ENCODE measurements at places on chromosomes 13 and 19.

- no peak for DNase-seq
These were observed 62.0 kb upstream of the EDNRB start for GRCh38 chr13:77980592-77980991.

DNA sequence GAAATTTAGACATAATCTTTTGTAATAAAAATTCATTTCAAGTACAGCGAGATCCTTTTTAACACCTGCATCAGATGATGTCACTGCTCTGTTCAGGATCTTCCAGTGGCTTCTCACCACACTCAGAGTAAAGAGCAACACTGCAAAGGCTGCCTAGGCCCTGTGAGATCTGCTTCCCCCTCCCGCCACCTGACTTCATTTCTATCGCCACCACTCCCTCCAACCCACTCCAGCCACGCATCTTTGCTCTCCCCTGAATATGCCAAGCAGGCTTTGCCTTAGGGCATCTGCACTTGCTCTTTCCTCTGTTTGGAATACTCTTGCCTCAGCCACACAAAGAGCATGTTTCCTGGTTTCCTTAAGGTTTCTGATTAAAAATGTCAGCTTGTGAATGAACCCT is 58.3 kb downstream of the MBNL2 start:
- DNase-seq = no peak

GRCh38 chr19:42269478-42270345 is 660 bp downstream of the CIC start:
- DNase-seq = no peak

DNA sequence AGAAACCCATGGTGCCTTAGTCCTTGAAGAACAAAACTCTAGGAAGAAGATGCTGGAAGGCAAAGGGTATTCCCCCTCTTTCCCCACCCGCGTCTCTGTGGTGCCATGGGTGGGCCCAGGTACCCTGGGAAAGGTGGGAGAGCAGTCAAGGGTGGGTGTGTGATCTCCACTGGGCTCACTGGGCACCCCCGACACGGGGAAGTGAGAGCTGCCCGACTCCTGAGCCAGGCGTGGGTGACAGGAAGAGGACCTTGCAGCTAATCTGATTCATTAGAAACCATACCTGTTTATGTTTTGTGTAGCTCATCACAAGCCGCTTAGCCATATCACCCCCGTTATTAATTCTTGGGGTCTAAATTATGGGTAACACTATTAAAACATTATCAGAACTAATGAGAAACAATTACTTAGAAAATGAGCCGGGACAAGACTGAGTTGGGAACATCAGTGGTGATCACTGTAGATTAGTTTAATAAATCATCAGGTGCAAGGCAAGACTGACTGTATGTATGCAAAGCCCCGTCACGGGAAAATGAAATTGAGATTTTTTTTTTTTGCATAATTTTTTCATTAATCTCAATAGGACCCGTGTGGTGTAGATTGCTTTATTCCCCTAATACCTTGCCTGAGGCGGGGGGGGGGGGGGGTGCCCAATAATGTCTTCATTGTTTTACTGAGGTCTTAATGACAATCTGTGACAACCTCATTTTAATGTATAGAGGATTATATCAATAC is 77.3 kb downstream of the ZIC5 start:
- no peak for DNase-seq

- DNase-seq = no peak
These were observed 13.7 kb upstream of the ZNF8 start for GRCh38 chr19:58265100-58265499.

- no peak for DNase-seq
These were observed 217.2 kb upstream of the SLC10A2 start for GRCh38 chr13:103283451-103283820.

DNA sequence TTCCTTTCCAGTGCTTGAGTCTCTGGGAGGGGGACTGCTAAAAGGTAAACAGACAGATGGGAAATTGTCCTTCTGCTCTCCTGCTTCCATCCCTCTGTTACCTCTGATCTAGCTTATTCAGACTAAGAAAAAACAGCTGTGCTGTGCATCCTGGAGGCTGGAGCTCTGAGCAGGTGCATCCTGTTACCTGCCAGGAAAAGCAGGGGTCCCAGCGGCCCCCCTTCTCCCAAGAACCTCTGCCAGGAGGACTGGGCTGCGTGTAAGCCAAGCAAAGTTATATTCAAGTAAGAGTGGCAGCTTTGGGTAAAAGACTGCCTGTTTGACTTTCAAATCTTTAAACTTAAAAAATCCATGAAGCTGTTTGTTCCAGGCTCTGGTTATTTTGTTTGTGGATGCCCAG is 75.1 kb downstream of the C13orf42 start:
- no peak for DNase-seq

DNA sequence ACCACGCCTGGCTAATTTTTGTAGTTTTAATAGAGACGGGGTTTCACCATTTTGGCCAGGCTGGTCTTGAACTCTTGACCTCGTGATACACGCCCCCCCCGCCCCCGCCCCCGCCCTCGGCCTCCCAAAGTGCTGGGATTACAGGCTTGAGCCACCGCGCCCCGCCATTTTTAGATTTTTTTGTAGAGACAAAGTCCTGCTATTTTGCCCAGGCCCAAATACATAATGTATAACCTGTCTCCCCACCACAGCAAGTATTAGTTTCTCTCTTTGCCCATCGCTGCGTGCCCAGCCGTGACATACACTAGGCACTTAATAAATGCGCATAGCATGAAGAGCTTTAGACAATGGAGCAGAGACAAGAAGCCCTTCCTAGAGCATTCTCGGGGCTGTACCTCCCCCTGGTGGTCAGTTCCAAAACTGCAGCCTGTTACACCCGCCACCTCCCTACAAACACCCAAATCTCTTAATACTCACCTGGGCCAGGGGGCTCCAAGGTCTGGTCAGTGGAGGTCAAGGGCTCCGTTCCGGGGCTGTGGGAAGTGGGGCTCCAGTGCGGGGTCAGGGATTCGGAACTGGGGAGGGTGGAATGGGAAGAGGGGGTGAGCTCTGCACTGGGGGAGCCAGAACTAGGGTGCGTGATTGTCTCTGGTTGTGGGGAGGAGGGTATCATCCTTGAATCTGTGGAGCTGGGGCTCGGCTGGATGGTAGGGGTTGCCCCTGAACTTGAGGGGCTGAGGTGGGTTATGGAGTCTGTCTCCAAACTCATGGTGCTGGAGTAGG is 22.5 kb downstream of the IQCN start:
- DNase-seq = peak; percentile 75

DNA sequence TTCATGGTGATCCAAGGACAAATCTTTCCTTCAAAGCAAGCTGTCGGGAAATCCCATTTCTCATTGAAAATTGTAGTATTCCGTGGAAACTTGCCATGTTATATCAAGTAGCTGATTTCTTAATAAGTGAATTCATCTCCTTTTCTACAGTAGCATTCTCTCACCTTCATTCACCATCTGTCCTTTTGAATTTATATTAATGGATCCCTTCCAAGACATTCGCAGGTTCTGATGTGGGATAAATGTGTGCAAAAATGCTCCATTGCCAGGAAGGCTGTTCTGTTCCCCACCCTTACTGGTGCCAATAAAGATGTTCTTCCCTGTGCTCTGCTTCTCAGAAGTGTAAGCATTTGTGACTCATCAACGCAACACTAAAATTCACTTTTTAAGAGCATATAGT is 36.2 kb downstream of the AMER2 start:
- no peak for DNase-seq

GRCh38 chr13:33677215-33677614 is 140.7 kb upstream of the RFC3 start:
- no peak for DNase-seq

GRCh38 chr13:87537951-87538350 is 133.2 kb upstream of the SLITRK5 start:
- DNase-seq = no peak

DNA sequence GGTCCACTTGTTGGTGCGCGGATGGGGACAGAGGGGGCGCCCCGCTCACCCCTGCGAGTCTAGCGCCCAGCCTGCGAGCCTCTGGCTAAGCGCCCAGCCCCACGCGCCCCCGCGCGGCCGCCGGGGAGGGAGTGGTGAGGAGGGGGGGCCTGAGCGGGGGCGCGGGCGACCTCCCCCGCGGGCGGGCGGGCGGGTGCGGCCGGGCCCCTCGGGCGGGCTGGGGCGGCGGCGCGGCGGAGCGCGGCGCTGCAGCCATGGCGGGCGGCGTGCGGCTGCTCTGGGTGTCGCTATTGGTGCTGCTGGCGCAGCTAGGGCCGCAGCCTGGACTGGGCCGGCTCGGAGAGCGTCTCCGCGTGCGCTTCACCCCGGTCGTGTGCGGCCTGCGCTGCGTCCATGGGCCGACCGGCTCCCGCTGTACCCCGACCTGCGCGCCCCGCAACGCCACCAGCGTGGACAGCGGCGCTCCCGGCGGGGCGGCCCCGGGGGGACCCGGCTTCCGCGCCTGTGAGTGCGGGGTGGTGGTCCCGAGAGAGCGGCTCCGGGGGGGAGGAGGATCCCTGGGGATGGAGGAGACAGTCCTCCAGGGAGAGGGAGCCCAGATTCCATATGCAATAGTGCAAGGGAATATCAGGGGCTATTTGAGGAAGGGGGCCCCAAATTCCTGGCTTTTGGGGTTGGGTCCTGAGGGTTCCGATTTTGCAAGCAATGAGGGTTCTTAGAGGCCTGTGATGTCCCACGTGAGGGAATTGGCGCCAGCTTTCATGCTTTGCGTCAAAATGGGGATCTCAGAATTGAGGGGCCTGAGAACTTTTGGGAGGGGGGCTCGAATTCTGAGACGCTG is at the start of gene LTBP4:
Gene LTBP4, plus strand, starts transcription at position 236 of the 841 bp plus-strand sequence. Its CDS starts 19 bp downstream, at position 255.
- peak; percentile 29 for DNase-seq

DNA sequence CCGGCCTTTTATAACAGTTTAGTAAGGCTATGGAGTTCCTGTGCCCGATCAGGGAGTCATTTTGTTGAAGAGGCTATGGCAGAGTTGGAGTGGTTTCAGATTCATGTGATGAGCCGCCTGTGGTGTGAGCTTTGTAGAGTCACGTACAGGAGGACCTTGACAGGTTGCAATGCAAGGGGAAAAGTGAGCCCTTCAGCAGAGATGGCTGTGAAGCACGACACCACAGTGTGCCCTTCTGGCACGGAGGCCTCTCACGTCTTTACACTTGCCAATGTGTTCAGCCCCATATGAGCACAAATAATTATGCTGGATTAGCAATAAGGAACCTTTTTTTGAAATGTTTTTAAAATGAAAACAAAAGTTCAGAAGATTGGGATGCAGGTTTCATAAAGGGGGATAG is 499.8 kb downstream of the LIG4 start:
- no peak for DNase-seq

DNA sequence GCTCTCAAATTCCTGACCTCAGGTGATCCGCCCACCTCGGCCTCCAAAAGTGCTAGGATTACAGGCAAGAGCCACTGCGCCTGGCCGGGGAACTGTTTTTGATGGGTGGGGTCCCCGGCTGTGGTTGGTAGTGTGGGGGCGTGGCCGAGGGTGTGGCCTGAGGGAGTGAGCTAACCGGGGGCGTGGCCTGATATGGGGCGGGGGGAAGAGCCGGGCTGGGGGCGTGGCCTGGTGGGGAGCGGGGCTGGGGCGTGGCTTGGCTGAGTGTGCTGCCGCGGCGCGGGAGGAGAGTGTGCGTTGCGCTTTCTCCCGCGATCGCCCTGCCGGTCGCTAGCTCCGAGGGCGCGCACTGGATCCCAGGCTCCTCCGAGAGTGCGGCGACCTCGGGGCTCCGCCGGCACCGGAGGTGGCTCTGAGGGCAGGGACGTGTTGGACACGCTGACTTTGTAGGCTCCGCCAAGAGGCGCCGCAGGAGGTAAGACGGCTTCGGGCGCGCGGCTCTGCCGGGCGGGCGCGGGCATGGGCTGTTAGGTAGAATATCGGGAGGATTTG is at the start of gene SPATA13:
Gene SPATA13, plus strand, starts transcription at position 263 of the 552 bp plus-strand sequence. CDS start 62,210 bp downstream, outside the sequence.
- peak; percentile 97 for DNase-seq

DNA sequence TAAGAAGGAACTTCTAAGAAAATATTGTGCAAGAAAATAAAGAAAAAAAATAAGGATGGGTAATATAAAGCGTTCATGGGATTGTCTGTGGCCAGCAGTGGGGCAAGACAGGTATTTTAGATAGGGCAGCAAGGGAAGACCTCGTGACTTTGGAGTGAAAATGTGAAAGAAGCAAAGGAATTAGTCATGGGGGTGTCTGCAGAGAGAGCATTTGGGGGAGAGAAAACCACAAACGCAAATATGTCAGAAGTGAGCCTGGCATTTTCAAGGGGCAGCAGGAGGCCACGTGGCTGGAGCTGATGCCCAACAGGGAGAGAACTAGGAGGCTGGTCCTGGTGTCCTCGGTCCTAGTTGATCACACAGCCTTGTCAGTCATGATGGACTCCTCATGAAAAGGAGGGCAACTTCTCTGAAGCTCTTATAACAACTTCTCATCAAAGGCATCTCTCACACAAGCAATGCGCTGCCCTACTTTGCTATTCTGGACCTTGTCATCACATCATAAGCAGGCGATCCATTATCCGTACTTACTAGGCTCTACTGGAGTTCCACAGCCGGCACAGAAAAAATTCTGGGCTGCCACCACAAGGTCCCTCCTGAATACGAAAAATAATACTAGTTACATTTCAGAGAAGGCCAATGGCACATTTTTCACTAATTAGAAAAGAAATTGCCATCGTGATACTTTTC is 31.0 kb downstream of the RUBCNL start:
- no peak for DNase-seq

DNA sequence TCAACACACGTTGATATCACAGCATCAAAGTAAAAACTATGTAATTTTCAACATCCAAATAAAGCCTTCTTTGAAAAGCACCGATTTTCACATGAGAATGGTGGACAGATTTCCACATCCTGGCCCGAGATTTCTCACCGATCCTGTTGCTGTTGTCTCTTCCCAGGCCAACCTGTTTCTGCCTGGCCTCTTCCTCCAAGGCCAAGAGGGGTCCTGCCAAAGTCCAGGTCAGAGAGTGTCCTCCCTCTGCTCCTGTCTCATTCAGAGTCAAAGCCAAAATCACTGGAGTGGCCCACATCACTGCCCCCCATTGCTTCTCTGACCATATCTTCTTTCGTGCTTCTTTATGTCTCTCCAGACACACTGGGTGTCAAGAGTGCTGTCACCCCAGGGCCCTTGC is 49.5 kb downstream of the CHST8 start:
- DNase-seq = no peak

DNA sequence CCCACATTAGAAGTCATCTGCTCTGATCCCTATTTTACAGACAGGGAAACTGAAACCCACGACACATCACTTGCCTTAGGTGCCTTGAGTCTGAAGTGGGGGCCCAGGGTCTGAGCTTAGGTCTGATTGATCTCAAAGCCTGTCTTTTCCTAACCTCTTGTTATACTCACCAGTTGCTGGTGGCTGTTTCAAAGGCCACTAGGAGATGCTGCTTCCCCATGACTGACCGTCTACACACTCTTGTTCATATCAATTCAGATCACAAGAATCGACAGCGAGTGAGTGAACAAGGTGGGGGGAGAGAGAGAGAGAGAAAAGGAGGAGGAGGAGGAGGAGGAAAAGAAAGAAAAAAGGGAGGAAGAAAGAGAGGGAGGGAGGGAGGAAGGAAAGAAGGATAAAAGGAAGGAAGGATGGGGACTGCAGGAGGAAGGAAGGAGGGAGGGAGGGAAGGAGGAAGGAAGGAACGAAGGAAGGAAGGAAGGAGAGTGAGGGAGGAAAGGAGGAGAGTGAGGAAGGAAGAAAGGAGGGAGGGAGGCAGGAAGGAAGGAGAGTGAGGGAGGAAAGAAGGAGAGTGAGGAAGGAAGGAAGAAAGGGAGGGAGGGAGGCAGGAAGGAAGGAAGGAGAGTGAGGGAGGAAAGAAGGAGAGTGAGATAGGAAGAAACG is 3.3 kb downstream of the OR10H1 start:
- DNase-seq = no peak
